ENCODE measurements at places on chromosomes 2 and 18.

- DNase-seq, result no peak
Observed at GRCh38 chr2:111106706-111107105, 14.0 kb upstream of the BCL2L11 start.

DNA sequence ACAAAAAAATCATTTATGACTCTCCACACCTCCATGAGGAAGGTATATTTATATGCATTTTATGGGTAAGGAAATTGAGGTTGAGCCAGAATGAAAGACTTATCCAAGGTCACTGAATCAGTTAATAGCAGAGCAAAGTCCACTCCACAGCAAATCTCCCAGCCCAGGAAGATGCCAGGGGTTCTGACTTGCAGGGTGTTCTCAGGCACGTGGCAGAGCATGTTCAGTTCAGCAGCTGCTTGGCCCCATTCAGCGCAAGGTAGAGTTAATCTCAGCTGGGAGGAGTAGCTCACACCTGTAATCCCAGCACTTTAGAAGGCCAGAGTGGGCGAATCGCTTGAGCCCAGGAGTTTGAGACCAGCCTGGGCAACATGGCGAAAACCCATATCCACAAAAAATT is 17.8 kb upstream of the DGKD start:
- DNase-seq, result no peak

DNA sequence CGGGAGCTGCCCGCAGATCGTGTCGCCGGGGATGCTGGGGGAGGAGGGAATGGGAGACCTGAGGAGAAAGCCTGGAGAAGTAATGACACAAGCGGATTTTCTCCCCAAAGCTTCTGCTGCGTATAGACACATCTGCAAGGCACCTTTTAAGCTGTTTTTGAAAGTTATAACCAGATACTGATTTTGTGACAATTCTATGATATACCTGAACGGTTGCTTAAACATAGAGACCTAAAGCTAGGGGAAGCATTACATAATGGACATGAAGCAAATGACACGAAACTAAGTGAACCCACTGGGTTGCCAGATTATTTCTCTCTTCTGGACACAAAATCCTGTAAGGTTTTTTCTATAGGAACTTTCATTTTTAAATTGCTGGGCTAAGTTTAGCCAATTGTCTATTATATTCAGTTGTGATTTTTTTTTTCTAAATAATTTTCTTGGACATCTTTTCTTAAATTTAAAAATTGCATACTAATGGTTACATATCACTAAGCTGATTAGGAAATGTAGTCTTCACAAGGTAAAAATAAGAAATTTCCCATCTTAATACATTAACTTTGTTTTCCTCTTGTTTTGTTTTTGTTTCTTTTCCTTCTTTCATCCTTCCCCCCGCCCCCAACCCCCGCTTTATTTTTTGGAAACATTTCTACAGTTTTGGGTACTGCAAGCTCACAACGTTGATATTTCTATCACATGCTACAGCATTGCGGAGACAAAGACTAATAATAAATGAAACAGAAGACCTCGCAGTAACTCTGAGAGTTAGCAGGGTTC is 1.3 kb downstream of the OSBPL6 start:
- DNase-seq, result no peak

- no peak for DNase-seq
Observed at GRCh38 chr2:9681427-9681817, 50.6 kb upstream of the YWHAQ start.

DNA sequence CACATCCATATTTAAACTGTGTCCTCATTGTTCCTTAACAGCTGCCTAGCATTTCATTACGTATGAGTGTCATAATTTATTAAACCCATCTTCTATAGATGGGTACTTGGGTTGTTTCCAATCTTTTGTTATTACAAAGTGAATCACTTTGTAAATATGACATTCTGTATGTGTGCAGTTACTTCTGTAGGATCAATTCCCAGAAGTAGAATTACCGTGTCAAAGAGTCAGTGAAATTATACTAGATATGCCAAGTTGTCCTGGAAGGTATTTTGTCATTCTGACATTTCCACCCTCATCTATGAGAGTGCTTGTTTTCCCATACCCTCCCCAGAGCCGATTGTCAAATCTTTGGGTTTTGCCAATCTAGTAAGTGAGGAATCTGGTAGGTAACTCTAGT is 194.5 kb upstream of the APCDD1 start:
- DNase-seq, result no peak

DNA sequence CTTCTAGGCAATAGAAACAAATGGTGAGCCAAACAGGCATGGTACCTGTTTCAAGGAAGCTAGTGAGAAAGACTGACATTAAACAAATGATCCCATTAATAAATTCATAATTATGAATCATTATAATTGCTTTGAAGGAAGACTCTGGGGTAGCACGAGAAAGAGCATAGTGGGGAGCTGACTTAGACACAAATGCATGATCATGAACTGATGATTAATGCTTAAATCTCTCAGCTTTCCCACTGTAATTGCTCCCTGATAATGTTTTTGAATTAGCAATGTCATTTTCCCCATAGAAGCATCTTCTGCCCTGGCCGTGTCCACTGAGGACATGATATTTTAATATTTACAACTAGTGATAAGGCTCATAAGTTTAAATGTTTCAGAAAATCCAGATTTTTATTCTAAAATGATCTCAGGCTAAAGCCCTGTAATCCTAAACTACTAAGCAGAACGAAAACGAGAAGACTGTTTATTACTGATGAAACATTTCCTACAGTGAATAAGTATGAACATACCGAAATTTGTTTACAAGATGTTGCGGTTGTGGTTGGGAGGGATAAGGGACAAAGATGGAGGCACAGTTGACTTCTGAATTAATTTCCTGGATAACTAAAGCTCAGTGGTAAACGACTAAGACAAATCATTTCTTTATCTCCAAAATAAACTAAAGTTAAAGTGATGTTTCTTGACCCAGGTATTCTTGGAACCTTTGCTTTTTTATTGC is 47.3 kb upstream of the TACR1 start:
- no peak for DNase-seq

GRCh38 chr2:238462782-238463396 is 36.2 kb downstream of the ASB1 start:
- peak; percentile 53 for DNase-seq

DNA sequence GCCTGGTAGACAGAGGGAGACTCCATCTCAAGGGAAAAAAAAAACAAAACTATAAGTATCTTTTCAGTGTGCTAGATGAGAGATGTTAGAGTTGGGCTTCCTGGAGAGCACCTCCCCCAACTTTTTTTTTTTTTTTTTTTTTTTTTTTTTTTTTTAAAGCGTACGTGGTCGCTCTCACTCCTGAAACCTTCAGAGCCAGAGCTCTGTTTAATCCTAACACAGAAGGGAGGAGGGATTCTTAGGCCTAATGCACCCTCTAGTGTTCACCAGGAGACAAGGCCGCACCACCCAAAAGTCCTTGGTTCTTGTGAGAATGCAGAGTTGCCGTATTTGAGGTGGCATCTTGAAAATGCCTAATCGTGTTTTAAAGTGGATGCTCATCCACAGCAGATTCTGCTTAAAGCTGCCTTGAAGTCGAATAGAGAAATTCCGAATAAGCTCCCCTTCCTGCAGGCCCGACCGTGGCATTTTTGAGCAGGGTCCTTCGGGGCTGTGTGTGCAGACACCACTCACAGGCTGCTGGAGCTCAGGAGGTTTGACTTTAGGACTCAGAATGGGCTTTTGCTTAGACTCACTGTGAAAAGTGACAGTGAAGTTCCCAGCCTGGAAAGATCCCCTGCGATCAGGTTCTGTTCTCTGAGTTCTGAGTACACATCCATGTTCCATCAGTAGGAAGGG is 252.6 kb downstream of the AGAP1 start:
- DNase-seq, result peak; percentile 37

GRCh38 chr2:168457190-168457895 is 1.3 kb downstream of the CERS6 start:
- DNase-seq, result no peak

GRCh38 chr2:128304715-128305554 is 13.7 kb downstream of the HS6ST1 start:
- peak; percentile 90 for DNase-seq

- DNase-seq, result no peak
Observed at GRCh38 chr2:81672516-81672915, 1368.0 kb upstream of the LRRTM1 start.

DNA sequence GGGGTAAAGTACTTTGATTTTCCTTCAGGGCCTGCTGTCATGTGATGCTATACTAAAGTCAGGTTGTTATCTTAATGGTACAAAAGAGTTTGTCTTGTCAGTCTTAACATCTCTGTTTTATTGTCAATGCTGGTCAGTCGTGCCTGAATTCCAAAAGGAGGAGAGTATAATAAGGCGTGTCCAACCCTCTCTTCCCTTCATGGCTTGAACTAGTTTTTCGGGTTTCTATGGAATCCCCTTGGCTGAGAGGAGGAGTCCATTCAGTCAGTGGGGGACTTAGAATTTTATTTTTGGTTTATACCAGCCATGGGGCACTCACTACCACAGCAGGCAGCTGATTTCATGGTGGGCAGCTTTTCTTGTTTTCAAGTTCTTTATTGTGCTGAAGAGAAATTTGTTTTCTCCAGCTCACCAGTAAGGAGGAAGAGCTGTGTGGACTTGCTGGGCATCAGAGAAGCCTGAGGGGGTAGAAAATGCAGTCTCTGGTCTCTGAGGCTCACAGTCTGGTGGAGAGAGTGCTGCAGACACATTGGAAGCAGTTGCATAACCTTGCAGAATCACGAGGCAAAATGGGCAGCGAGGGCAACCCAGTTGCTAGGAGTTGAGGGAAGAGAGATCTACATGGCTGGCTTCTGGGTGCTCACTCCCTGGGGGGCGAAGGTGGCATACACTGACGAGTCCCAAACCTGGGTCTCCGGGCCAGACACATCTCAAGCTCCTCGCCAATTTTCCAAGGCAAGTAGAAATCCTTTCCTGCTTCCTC is 193.1 kb downstream of the ZBTB7C start:
- no peak for DNase-seq

GRCh38 chr2:8918412-8918811 is 81.0 kb upstream of the KIDINS220 start:
- DNase-seq, result no peak

GRCh38 chr2:70643715-70644114 is 90.1 kb upstream of the TGFA start:
- DNase-seq, result peak; percentile 12

DNA sequence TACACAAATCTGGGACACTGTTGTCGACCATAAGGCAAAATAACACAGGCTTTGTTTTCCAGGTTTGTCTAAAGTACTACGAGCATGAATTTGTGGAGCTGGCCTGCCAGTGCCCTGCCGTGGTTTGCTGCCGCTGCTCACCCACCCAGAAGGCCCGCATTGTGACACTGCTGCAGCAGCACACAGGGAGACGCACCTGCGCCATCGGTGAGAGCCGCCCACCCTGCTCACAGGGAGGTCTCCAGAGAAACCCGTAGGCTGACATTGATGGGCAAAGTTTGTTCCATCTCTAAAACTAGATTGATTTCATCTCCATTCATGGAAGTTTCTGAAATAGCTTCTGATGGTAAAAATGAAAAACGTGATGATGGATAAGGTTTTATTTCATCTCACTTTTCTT is 50.4 kb upstream of the NFATC1 start:
- DNase-seq, result no peak

GRCh38 chr18:37845498-37845897 is 279.9 kb upstream of the CELF4 start:
- DNase-seq, result no peak

DNA sequence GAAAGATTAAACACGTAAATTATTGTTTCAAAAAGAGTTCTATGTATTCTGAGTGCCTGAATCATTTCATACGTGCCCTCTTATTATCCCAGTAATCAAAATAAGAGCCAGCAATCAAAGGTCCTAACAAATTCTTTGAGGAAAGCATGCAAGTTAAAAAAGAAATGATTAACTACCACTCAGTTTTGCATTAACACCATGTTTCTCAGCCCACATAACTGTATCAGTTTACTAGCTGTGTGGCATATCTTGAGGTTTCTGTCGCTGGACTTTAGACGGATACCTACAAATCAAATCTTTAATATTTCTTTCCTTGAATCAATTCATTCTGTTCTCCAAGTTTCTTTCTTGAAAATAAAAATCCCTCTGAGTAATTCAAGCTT is 668.9 kb upstream of the CHAC2 start:
- DNase-seq, result no peak

DNA sequence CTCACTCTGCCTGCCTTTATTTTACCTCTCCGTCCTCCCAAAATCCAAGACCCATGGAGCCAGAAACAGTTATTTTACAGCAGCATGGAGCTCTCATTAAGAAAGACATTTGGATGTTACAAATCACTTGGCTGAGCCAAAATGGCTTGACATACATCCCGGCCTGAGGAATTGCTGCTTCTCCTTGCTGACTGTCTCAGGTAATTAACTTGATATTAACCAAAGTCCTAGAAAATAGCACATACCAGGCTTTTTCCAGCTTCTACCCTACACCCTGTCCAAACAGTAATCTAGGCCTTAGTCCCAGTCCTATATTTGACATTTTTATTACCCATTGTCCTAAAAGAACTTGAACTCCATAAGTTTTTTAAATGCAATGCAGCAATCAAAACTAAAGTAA is 205.0 kb downstream of the TMX3 start:
- no peak for DNase-seq

- DNase-seq, result peak; percentile 82
Observed at GRCh38 chr2:9238591-9239326, 32.1 kb downstream of the ASAP2 start.

GRCh38 chr2:143246815-143247744 is 117.9 kb downstream of the ARHGAP15 start:
- DNase-seq, result no peak

DNA sequence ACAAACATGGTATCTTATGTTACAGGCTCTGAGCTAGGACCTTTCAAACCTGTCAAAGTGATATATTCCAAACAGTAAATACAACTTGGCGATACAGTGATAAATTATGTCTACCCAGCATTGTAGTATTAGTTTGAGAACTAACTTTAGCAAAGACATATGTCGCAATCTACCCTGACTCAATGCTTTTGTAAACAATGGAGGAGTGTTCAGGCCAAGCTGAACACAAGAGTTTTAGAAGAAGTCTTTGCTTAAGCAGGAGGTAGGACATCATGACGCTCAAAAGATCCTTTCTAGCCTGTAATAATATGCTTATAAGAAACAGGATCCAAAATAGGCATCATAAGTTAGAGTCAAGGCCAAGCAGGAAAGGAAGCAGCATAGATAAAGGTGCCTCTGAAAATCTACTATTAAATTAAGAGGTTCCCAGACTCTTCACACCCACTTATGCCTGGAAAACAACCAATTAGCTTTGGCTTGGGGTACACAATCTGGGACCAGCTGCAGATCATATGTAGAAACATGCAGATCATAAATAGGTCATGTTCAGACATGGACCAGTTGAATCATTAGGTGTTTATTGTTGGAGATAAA is 132.5 kb downstream of the CSRNP3 start:
- DNase-seq, result no peak

- no peak for DNase-seq
Observed at GRCh38 chr2:64765160-64765805, 111.6 kb upstream of the SERTAD2 start.

- DNase-seq, result no peak
Observed at GRCh38 chr2:25187729-25188350, 19.5 kb upstream of the POMC start.

GRCh38 chr2:64591188-64591587 is 62.5 kb downstream of the SERTAD2 start:
- DNase-seq, result no peak

GRCh38 chr2:118974103-118974993 is 32.4 kb downstream of the MARCO start:
- no peak for DNase-seq
